ENCODE measurements at places on chromosomes 11 and 22.

- no peak for DNase-seq
Observed at GRCh38 chr11:12195768-12196167, 85.4 kb downstream of the MICAL2 start.

DNA sequence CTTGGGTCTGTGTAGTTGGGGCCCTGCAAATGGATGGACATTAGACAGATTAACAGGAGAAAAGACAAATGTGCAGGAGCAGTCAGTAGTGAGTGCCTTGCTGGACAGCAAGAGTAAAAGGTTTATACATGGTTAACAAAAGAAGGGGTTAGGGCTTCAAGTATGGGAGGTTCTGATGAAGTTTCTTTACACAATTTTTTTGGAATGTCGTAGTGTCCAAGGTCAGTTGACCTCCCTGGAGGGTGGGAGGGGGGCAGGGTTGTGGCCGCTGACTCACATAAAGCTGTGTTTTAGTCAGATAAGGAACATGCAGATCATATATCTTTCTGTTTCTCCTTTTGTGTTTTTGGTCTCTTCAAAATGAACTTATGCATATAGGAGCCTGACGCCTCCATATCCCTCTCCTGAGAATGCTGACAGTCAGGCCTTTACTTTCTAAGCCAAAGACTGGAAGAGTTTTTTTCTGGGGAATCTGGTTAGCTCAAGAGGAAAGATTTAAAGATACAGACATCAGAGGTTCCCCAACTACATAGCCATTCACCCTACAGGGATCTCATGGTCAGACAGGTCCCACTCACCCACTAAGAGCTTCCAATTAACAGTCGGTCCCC lies 134.3 kb downstream of the NECTIN1 start:
- DNase-seq: no peak

DNA sequence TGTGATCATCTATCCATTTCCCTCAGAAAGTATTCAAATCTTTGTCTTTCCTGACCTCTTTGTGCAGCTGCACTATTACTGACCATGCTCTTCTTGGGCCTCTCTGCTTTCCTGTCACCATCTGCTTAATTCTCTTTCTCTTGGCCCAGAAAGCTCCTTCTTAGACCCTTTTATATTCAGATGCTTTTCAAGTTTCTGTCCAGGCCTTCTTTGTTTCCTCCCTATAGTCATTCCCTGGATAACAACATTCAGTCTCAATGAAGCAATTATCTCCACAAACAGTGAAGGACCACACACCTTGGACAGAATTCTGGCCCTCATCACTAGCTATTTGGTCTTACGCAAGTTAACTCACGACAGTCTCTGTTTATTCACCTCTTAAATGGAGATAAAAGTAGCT lies 89.7 kb downstream of the LARGE2 start:
- no peak for DNase-seq

- no peak for DNase-seq
Observed at GRCh38 chr11:14331476-14332136, 27.4 kb downstream of the RRAS2 start.

GRCh38 chr11:32510039-32510438 lies 73.6 kb upstream of the EIF3M start:
- DNase-seq: no peak

GRCh38 chr11:70135625-70136059 lies 57.5 kb downstream of the ANO1 start:
- no peak for DNase-seq

DNA sequence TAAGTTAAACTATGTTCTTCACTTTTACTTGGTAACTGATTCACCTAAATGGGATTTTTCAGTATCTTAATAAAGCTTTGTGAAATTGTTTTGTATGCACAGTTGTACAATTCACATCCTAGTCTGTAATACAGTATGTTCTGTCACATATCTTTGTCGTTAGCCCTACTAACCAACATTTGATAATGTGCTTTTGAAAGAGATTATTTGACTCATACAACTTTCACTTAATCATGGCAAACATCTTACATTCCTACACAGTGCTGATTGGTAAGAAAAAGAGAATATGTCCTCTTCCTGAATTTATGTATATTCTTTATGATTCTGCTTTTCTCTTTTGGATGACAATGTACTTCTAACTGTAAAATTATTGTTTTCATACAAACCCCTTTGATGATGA lies 234.5 kb downstream of the METTL15 start:
- DNase-seq: no peak

GRCh38 chr11:3096909-3097530 lies 39.8 kb upstream of the CARS1 start:
- DNase-seq: no peak

GRCh38 chr11:47991266-47991830 lies 11.0 kb downstream of the PTPRJ start:
- DNase-seq: no peak

GRCh38 chr11:66604155-66604554 lies 11.2 kb downstream of the CCS start:
- DNase-seq: no peak

GRCh38 chr11:6319704-6320410 lies 444 bp downstream of the CAVIN3 start:
- no peak for DNase-seq

- DNase-seq: no peak
Observed at GRCh38 chr11:117863383-117863782, 13.1 kb downstream of the FXYD6 start.

DNA sequence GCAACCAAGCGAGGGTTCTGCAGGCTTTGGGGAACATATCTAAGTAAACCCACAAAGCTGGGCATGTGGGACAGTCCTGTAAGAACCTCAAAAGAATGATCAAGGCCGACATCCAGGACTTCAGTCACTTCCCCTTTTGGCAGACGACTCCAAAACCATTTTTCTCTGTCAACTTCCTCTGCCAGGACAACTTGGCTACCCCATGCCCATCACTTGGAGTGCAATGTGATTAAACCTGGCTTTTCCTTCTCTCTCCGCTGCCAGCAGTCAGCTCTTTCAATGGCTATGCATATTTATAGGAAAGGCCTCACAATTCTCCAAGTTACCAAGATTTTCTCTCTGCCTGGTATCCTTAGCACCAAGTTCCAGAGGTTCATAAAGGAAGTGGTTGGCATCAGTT lies 78.9 kb downstream of the C11orf58 start:
- no peak for DNase-seq

DNA sequence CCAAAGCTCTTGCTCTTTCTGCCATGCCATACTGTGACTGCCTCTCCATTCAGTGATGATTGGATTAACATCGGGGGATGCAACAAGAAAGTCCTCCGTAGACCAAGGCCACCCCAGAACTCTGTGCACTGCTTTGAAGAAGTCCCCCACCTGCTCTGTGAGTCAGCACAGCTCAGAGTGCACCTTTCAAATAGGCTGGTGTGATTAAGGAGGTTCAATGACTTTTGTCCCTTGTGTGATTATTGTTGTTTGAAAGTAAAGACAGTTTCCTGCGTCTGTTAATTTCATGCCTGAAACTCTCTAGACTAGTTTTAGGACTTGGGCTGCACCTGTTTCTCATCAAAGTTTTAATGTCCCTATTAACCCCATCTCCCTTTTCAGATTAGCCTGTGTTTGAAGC lies 33.0 kb upstream of the DBX1 start:
- no peak for DNase-seq

DNA sequence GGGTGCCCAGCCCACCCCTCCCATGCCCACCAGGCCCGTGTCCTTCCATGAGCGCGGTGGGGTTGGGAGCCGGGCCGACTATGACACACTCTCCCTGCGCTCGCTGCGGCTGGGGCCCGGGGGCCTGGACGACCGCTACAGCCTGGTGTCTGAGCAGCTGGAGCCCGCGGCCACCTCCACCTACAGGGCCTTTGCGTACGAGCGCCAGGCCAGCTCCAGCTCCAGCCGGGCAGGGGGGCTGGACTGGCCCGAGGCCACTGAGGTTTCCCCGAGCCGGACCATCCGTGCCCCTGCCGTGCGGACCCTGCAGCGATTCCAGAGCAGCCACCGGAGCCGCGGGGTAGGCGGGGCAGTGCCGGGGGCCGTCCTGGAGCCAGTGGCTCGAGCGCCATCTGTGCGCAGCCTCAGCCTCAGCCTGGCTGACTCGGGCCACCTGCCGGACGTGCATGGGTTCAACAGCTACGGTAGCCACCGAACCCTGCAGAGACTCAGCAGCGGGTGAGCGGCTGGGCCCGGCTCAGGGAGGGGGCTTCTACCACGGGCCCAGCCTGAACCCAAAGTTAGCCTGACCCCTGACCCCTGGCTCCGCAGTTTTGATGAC lies 3.0 kb downstream of the PKP3 start:
- no peak for DNase-seq

DNA sequence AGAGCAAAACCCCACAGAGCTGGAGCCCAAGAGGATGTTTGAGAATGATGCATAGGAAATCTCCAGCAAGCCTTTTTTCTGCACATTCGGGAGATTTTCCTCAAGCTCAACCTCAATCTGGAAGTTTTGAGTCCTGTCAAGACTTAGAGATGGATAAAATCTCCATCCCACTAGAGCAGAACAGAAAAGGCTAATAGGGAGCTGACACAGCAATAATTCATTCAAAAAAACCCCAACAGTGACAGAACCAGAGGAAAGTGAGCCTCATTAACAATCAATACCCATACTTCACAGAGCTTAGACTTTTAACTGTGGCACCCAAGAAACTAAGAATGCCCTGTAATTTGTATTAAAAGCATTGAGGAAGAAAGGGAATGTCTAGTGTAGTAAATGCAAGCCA lies 115.9 kb upstream of the BDNF start:
- no peak for DNase-seq

DNA sequence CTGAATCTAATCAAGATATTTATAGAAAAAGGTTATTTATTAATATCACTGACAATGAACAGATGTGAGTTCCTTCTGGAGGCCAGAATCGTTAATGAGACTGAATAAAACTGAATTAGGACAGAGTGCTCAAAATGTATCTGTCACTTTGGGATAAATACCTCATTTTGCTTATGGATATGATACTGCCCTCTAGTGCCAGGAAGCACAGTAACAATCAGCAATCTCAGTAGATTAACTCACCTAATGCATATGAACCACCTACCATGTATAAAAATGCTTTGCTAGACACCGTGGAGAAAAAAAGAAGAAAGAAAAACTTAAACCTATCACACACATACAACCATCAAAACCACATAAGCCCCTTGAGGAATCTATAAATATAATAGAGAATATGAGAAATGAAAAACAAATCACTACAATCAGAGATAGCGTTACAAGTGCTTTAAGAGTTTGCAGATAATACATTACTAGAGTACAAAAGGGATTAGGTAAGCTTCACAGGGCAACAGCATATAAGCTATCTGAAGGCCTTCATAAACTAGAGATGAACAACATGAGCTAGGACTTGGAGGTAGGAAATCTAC lies 117.4 kb downstream of the SGSM3 start:
- no peak for DNase-seq

DNA sequence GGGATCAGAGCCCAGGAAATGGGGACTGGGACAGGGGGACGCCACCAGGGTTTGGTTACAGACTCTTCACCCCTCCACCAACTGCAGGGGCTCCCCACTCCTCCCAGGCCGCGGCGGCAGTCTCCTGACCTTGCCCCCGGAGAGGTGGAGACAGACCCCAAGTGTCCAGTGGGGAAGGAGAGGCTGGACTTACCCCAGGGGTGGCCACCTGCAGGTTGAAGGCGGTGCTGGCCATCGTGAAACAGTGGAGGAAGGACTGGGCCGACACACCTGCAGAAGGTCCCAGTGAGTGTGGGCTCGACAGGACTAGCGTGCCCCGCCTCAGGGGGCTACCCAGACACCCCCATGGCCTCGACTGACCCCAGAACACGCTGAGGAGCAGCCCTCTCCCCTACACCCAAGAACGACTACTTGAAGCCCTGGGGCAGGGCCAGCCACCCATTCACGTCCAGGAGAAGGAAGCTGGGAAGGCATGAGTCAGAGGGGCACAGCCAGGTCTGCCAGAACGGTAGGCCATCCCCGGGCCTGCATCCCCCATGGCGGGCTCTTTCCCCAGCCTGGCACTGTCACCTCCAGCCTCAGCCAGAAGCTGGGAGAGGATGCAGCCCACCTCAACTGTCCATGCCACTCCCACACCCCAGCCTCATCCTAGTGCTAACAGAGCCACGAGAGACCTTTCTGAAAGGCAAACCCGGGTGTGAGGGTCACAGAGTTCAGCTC lies 2.3 kb downstream of the GATD1 start:
- no peak for DNase-seq

- DNase-seq: no peak
Observed at GRCh38 chr11:42770444-42771065, 541.2 kb upstream of the API5 start.

- DNase-seq: no peak
Observed at GRCh38 chr22:30198921-30199320, 47.6 kb downstream of the LIF start.

GRCh38 chr11:124954590-124954955 lies 571 bp downstream of the CCDC15 start:
- DNase-seq: no peak

DNA sequence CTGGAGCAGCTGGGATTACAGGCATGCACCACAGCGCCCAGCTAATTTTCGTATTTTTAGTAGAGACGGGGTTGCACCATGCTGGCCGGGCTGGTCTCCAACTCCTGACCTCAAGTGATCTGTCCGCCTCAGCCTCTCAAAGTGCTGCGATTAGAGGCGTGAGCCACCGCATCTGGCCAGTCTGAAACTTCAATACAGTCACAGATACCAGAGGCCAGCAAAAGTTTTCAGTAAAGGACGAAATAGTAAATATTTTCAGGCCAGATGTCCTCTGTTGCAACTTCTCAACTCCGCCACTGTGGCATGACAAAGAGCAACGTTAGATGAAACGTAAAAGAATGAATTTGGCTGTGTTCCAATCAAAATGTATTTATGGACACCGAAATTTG lies 403.6 kb downstream of the MN1 start:
- DNase-seq: no peak

GRCh38 chr11:10625281-10625981 lies 57.0 kb upstream of the LYVE1 start:
- no peak for DNase-seq

- DNase-seq: no peak
Observed at GRCh38 chr11:92226331-92227229, 2.0 kb downstream of the FAT3 start.

DNA sequence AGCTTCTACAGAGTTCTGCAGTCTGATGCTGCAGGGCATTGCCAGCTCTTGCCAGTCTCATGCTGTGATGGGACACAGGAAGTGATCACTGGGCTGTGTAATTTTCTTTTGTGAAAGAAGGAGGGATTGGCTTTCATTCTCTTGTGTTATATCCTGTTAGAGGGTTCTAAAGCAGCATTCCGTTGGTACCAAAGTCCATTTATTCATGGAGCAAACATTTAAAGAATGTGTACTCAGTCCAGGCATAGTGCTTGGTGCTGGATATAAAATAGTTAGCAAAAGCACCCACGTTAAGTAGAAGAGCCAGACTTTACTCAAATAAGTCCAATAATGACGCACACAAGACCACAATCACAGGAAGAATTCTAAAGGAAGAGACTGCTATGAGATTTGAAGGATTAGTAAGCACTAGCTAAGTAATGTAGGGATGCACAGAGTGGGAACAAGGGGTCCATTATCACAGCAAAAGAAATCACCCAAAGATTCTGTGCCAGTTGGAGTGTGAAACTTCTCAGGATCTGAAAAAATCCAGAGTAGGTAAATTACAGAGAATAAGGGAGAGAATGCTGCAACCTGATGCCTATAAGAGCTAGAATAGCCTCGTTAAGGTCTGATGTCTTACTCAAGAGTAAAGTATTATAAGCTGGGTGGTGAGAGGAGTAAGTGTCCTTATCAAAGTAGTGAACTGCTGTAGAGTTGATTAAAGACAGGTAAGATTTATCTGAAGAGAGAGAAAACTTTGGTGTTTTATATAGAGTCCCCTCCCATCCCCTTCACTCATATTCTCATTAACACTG lies 728.3 kb downstream of the METTL15 start:
- DNase-seq: no peak

- DNase-seq: no peak
Observed at GRCh38 chr22:49646876-49647275, 180.8 kb downstream of the BRD1 start.

Measured in iPS DF 19.7 (cell line).